ENCODE measurements at places on chromosomes 4 and X.

GRCh38 chr4:139655116-139655515 lies 10.5 kb upstream of the MGST2 start:
- no peak for DNase-seq

DNA sequence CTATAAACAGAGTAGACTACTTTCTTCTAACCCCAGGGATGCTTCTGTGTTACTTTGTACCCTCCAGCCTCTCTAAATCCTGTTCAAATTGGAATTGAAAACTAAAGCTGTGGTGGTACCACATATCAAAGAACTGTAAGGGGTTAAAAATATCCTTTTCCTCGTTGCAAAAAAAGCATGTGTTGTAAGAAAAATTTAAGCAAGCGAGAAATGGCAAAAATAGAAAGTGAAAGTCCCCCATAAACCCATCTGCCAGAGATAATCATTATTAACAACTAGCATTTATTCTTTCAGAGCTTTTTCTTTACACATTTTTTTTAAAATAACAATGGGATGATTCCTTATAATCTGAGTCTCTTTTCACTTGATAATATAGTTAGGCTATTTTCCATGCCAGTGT lies 40.6 kb downstream of the TMEM164 start:
- no peak for DNase-seq

- DNase-seq = no peak
Measured at GRCh38 chr4:3531318-3531878, 824 bp downstream of the LRPAP1 start.

- no peak for DNase-seq
Measured at GRCh38 chrX:53223955-53224859, 800 bp downstream of the KDM5C start.

DNA sequence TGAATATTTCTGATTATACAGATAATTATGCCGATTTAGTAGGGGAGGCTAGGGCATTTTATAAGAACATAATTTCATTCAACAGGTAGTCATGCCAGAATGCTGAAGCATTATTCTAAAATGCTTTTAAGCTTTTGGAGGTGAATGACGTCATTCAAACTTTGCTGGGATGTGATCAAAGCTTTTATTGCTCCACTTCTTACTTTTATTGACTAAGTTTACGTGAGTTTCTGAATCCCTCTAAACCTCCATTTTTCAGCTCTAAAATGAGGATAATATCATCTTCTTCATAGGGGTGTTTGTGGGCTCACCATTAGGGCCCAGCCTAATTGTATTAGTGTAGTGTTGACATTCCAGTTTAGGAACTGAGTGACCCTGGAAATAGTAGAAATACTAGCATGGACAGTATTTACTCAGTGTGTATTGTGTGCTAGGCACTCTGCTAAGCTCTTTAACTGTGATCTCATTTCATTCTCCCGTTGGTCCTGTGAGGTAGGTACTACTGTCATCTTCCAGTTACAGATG lies 3.0 kb downstream of the WWC2 start:
- no peak for DNase-seq
